Activated naive CD4-positive, alpha-beta T cell (primary cell): ENCODE measurements at places on chromosomes 7 and 10.

- no peak for DNase-seq
Observed at GRCh38 chr10:17673471-17674061, 29.6 kb downstream of the STAM start.

GRCh38 chr7:9026121-9026520, 592.7 kb downstream of the NXPH1 start:
- no peak for DNase-seq

DNA sequence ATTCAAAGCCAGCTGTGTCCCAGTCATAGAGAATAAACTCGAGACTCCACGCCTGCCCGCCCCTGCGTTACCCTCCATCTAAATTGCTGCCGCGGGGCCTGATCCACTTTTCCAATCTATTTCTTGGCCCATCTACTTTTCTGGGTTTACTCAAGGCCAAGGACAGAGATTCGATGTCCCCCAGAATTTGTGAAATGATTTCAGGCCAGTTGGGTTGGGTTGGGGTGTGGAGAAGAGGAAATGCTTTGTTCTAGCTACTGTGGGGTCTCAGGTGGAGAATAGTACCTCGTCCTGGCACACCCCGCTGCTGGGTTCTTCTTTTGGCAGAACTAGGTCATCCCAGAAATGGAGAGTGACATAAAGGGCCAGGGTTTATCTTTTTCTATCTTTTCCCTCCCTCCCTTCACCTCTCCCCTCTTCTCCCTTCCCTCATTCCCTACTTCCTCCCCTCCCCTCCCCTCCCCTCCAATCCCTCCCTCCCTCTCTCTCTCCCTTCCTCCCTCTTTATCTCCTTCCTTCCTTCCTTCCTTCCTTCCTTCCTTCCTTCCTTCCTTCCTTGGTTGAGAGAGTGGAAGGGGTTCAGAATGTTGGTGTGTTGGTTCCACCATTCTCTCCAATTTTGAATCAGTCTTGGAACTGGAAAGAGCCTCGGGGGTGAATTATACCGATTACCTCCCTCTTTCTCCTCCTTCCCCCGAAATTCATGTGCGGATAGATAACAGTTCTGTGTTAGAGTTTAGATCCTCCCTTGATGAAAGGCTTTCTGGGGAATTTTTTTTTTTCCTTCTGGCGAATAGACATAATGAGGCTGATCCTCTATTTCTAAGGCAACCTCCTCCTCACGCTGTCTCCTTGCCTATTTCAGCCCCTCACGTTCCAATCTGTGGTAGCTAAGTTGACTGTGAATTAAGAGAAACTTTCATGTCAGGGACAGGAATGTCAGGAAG, 1.2 kb upstream of the TMEM229A start:
- DNase-seq: no peak

- no peak for DNase-seq
Observed at GRCh38 chr7:150381785-150382122, 2.6 kb downstream of the ZNF775 start.

DNA sequence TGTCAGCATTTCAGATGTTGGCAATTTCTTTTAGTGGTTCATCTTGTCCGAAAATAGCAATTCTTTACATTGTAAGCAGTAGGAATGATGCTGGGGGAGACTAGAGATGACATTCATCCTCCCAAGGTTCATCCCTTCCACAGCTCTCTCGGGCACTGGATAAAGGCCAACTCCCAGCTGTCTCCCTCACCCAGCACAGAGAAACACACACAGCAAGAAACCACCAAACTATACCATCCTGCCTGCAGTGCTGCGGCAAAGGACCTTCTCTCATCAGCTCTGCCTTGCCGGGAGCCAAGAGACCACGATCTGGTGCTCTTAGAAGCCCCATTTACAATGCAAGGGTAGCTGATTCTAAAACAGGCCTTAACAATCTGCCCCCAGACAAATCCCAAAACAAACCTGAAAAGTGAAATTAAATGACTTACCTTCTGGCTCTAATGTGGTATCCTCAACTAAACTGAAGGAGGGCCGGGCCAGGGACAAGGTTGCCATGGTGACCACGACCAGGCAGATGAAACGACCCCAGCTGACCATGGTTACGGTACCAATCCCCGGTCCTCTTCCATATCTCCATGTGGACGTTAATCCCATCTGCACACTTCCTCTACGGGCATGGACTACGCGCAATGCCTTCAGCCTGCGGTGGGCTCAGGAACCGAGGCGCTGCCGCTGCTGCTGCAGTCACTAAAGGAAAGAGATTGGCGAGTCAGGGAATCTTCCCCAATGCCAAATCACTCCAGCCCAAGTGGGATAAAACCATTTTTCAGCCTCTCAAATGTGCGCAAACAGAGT, 4.8 kb downstream of the FGFR2 start:
- DNase-seq: no peak

DNA sequence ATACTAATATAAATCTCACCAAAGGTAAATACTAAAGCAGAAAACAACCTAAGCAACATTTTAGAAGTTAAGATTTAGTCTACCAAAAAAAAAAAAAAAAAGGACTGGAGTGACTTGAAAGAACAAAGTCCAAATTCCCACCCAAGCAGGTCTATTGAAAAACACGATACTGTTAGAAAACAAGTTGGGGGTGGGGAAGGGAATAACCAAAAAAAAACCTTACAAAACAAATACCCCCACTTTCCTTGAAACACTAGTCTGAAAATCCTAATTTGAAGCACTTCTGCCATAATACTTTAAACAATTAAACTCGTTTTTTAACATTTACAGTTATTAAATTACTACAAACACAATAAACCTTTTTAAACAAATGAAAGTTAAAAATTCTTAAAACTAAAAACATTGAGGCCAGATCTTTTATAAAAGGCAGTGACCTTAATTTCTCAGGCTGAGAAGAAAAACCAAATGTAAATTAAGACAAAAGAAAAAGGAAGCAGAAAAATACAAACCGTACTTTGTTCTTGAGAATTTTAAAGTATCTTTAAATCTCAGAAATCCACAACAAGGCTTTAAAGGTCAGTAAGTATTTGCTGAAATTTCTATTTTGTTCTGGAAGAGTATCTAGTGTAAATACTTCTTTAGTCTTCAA, 135.1 kb downstream of the NRBF2 start:
- no peak for DNase-seq

- no peak for DNase-seq
Observed at GRCh38 chr10:79386637-79387465, 39.6 kb downstream of the PPIF start.

DNA sequence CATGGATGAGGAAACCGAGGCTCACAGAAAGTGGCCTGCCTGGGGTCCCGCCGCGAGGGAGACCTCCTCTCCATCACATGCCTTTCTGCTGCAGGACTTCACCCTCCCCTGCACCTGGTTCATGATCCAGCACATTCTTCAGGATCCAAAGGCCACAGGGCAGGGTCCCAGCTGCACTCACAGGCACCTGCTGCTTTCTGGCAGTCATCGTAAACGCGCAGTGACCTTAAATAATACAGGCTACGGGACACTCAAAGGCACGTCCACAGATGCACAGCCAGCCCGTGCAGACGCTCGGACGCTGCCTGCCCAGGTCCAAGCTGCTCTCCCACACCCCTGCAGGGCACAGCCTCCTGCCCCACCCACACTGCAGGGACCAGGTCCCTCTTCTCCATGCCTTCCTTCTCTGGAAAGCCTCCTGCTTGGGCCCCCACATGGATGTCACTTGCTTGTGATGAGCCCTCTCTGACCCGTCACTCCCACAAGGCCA, 49.9 kb downstream of the CALML3 start:
- DNase-seq: no peak

GRCh38 chr7:49520951-49521350, 252.5 kb upstream of the VWC2 start:
- DNase-seq: no peak

GRCh38 chr10:95516774-95517373, 44.3 kb downstream of the SORBS1 start:
- no peak for DNase-seq
